ENCODE measurements at places on chromosomes 1 and 21.
A peak's percentile ranks its signal among the peaks of the same experiment; 100 is the strongest.

DNA sequence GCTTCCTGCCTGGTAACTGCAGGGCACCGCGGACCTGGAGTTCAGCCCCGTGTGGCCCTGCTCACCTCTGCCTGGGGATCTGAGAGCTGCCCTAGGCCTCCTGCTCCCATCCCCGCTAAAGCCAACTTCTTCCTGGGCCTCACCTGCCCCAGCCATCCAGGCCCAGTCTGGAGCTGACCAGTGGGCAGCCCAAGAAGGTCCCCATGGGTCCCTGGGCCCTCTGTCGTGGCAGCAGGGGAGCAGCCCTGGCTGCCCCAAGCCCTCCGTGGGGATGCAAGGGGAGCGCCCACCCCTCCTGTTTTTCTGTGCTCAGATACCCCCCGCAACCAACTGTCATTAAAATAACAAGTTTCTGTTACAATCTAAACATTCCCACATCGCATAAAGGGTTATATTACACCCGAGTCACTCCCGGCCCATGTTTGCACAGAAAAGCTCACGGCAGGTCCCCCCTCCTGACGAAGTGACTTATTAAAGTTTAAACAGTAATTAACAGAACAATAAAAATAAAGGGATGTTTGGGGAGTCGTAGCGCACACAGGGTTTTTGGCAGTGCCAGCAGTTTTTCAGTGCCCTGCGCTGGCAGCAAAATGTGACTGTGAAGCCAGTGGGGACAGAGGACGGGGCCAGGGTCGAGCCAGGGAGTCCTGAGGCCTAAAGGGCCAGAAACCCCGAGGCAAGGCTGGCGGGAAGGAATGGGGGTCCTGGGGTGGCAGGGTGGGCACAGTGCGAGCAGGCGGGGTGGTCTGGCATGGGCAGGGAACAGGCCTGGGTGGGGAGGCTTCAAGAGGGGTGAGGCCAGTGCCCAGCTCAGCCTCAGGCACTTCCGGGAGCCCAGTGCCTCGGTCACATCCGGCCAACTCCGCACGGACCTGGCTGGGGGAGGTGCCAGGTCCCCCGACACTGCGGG lies 121.5 kb downstream of the CASZ1 start:
- DNase-seq = peak; percentile 79

DNA sequence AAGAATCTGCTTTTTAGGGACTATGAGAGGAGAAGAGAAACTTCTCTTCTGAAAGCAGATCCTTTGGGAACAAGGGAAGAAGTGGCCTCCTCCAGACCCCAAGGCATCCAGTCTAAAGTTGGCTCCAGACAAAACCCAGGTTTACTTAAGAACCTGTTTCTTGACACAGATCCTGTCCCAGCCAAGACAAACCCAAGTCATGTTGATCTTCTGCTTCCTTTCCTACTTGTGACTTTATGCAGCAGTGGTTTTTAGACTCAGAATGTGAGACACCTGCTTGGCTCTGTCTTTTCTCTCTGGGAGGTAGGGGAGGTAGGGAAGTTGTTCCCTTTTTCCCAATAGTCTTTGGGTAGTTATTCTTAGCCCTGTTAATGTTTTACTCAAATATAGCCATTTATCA lies 38.3 kb downstream of the ELAPOR1 start:
- no peak for DNase-seq

DNA sequence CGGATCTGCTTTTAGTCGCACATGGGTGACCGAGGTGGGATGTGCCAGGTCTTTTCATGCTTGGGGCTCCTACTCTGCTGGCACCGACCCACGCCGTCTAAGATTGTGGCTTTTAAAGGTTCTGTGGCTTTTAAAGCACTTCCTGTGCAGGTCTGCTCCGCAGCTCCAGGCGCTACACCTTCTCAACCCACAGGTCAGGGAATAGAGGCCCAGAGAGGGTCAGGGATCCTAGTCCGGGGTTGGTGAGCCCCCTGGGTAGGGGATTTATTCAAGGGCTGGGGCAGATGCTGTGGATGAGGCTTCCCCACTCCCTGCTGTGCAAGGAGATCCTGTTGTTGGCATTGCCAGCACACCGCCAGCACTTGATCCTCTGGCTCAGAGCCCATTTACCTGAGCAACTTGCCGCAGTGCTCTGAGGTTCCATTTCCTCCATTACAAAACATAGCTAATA lies 212.8 kb upstream of the RAB4A start:
- no peak for DNase-seq

- DNase-seq = no peak
Measured at GRCh38 chr1:92117526-92117925, 37.4 kb downstream of the BTBD8 start.

DNA sequence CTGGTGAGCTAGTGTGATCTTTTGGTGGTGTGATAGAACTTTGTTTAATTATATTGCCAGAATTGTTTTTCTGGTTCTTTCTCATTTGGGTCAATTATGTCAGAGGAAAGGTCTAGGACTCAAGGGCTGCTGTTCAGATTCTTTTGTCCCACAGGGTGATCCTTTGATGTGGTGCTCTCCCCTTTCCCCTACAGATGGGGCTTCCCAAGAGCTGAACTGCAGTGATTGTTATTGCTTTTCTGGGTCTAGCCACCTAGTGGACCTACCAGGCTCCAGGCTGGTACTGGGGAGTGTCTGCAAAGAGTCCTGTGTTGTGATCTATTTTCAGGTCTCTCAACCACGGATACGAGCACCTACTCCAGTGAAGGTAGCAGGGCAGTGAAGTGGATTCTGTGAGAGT lies 25.9 kb upstream of the CD84 start:
- no peak for DNase-seq

- no peak for DNase-seq
Measured at GRCh38 chr1:244074559-244075171, 23.6 kb downstream of the ZBTB18 start.

- no peak for DNase-seq
Measured at GRCh38 chr1:242651817-242652216, 127.3 kb upstream of the PLD5 start.

GRCh38 chr1:246733704-246734103 lies 9.5 kb downstream of the SCCPDH start:
- no peak for DNase-seq

DNA sequence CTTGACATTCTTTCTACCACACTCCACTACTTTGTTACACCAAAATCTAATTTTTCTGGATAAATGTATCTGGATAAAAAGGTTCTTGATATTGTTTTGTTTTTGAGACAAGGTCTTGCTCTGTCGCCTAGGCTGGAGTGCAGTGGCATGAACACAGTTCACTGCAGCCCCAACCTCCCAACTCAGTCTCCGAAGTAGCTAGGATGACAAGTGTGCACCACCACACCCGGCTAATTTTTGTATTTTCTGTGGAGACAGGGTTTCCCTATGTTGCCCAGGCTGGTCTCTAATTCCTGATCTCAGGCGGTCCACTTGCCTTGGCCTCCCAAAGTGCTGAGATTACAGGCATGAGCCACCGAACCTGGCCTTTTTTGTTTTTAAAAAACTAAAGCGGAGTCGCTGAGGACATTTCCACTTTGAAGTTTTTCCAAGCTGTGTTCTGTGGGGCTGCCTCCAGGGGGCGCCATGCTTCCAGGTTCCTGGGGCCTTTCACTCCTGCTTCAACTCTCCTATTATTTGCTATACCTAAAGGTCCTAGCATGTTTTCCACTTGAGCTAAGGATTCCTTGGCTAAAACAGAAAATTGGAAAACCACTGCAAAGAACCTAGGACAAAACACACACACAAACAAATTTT lies 14.1 kb upstream of the NCMAP start:
- DNase-seq = no peak

GRCh38 chr1:39165049-39165448 lies 39.4 kb upstream of the MACF1 start:
- DNase-seq = no peak

DNA sequence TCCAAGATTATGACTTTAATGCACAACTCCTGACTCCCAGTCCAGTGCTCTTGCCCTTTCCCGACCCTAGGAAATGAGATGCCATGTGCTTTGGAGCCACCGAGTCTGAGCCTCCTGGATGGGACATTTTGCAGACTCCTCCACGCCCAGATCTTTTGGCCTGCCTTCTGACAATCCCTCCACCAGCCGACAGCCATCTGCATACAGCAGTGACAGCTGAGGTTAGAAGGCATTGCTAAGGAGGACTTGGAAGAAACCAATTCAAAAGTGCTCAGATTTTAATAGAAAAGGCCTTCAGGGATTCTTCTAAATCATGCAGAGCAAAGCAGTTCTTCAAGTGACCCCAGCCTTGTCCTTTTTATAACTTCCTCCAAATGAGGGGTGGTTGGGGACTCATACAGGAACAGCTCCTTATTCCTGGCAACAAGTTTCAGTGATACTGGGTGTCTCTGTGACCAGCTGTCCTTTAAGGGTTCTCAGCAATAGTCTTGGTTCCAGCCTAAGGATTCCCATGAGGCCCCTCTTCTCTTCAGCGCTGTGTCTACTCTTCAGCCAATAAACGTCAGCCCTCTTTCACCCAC lies 369.3 kb downstream of the PBX1 start:
- no peak for DNase-seq

DNA sequence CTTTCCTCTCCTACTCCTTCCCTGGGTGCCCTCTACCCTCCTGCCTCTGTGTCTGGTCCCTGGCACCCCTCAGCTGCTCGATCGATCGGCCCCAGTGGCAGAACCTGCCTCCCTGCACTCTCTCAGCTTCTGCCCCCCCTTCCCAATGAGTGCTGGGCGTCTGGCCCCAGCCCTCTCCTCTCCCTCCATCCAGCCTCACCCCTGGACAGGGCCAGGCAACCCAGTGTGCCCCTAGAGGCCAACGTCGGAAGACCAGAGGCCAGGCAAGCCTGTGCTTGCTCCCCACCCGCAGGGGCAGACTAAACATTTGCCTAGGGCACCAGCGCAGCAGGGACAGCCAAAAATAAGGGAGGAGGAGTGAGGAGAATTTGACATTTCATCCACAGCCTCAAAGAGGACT lies 43.5 kb downstream of the LGR6 start:
- DNase-seq = no peak

- no peak for DNase-seq
Measured at GRCh38 chr1:159152031-159152430, 19.4 kb upstream of the CADM3 start.

- DNase-seq = no peak
Measured at GRCh38 chr1:19036813-19037605, 80.5 kb upstream of the IFFO2 start.
